ENCODE measurements at places on chromosomes 7 and 10. TPM values are rescaled to one million over a fixed set of nuclear protein-coding genes. Genes with fewer than 3 reads are reported as not detected.

The CTAGE6 gene
- total RNA-seq = under 0.01 TPM

The CCDC172 gene
- total RNA-seq = not detected

The WNT8B gene
- total RNA-seq = under 0.01 TPM

The CYP2W1 gene
- not detected for total RNA-seq

The LYZL2 gene
- not detected for total RNA-seq

The CC2D2B gene
- 0.13 TPM for total RNA-seq

The PBLD gene
- 4.8 TPM for total RNA-seq
